COR-L47 (cell line): ENCODE measurements at places on chromosomes 16 and 17.
A peak's percentile ranks its signal among the peaks of the same experiment; 100 is the strongest.

DNA sequence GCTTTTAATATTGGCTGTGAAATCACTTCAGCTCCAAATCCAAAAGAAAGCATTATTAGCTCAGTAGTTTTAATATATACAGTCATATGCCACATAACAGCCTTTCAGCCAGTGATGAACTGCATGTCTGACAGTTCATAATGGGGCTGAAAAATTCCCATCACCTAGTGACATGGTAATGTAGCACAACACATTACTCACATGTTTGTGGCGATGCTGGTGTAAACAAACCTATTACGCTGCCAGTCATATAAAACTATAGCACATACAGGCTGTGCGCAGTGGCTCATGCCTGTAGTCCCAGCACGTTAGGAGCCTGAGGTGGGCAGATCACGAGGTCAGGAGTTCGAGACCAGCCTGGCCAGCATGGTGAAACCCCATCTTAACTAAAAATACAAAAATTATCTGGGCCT, 92.2 kb downstream of the TUBD1 start:
- DNase-seq: no peak

DNA sequence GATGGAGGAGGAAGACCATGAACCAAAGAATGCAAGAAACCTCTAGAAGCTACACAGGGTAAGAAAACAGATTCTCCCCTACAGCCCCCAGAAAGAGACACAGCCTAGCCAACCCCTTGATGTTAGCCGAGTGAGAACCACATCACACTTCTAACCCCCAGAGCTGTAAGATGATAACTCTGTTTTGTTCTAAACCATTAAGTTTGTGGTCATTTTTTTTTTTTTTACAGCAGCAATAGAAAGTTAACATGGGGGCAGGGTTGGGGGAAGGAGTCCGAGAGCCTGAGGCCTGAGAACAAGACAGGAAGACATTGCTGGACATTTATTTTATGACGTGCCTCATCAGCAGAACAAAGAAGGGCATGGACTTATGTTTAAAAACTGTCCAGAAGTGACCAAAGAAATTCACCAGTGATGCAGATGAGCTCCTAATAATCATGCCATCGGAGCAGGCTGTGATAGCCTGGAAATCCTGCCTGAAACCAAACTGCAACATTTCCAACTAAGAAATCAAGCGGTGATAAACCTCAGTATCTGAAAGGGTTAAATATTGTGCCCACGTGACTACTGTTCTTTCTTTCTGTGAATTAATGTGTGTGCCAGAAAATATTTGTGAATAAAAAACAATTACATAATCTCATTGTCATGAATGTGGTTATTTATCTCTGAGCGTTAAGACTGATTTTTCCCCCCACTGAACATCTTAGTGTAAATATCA, 1.1 kb downstream of the ABCA9 start:
- DNase-seq: no peak

DNA sequence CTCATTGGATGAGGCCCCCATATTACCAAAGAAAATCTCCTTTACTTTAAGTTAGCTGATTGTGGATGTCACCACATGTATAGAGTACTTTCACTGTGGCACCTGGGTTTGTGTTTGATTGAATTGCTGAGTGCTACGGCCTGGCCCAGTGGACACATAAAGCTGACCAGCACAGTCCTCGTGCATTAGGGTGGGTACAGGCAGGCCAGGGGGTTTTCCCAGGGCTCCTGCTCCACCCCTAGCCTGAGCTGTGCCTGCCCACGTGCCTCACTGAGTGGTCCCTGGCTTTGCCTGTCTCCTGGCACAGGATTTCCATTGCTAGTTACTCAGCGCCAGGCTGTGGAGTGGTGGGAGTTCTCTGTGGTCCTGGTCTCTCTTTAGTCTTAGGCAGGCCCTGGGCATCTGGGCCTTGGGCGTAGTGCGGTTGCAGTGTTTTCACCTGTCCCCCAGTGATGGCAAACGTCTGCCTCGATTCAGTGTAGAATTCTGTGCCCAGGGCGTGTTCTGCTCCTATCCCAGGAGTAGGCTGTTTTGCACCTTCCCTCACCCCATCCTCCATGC, 86.0 kb downstream of the RPTOR start:
- no peak for DNase-seq

DNA sequence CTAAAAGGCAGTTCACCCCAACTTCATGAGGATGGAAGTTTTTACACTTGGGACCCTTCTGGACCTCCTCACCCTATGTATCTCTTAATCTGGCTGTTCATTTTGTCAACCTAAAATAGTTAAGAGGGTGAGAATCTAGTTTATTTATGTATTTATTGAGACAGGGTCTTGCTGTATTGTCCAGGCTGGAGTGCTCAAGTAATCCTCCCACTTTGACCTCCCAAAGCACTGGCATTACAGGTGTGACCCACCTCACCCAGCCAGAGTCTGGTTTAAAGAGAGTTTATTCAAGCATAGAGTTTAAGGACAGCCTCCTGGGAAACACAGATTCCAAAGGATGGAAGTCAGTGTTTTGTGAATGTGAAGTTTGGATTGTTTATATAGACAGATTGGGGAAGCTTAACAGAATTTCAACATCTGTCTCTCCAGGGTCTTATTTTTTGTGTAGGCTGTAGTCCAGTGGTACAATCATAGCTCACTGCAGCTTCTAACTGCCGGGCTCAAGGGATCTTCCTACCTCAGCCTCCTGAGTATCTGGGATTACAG, 8.0 kb upstream of the APPBP2 start:
- DNase-seq: no peak

- DNase-seq: no peak
These were observed 3.6 kb downstream of the CORO1A start for GRCh38 chr16:30186782-30187555.

DNA sequence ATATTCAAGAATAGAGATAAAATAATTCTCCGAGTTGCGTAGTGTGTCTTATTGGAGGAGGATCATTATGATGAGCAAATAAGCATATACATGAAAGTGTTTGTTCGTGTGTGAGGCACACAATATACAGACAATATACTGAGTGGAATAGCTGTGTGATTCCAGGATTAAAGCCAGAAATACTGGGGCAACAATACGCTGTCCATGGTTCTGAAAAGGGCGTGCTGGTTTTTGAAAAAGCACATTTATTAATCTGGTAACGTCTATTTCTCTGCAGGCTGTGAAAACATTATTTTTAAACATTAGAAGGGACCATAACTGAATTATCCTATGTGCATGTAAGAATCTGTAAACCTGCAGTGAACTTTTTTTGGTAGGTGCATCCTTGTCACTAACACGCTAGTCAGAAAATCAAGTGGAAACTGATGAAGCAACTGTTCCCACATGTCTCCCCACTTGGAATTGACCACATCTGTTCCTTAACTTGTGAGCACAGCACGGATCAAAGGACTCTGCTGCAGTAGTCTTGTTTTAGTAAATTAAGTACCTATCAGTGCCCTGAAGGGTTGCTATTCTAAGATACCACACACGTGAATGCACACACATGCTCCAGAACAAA, 346.0 kb downstream of the GRIN2A start:
- DNase-seq: no peak

GRCh38 chr17:67116045-67116575, 71.8 kb downstream of the CACNG1 start:
- DNase-seq: no peak

DNA sequence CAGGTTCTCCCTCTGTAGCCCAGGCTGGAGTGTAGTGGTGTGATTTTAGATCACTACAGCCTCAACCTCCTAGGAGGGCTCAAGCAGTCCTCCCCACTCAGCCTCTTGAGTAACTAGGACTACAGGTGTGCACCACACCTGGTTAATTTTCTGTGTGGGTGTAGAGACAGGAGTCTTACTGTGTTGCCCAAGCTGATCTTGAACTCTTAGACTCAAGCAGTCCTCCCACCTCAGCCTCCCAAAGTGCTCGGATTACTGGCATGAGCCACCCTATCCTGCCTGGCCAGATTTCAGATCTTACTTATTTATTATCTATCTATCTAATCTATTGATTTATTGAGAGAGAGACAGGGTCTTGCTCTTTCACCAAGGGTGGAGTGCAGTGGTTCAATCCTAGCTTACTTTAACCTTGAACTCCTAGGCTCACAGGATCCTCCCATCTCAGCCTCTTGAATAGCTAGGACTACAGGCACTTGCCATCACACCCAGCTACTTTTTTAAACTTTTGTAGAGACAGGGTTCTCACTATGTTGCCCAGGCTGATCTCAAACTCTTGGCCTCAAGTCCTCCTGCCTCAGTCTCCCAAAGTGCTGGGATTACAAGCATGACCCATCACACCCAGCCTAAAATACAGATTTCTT, 61.8 kb downstream of the TUBD1 start:
- DNase-seq: no peak

- DNase-seq: peak; percentile 68
These were observed 77.5 kb upstream of the N4BP1 start for GRCh38 chr16:48687421-48688038.

GRCh38 chr16:51624080-51624775, 473.2 kb upstream of the SALL1 start:
- no peak for DNase-seq

- no peak for DNase-seq
These were observed 119.2 kb downstream of the AXIN2 start for GRCh38 chr17:65442250-65442649.
